ENCODE measurements at places on chromosomes 2 and 18.

DNA sequence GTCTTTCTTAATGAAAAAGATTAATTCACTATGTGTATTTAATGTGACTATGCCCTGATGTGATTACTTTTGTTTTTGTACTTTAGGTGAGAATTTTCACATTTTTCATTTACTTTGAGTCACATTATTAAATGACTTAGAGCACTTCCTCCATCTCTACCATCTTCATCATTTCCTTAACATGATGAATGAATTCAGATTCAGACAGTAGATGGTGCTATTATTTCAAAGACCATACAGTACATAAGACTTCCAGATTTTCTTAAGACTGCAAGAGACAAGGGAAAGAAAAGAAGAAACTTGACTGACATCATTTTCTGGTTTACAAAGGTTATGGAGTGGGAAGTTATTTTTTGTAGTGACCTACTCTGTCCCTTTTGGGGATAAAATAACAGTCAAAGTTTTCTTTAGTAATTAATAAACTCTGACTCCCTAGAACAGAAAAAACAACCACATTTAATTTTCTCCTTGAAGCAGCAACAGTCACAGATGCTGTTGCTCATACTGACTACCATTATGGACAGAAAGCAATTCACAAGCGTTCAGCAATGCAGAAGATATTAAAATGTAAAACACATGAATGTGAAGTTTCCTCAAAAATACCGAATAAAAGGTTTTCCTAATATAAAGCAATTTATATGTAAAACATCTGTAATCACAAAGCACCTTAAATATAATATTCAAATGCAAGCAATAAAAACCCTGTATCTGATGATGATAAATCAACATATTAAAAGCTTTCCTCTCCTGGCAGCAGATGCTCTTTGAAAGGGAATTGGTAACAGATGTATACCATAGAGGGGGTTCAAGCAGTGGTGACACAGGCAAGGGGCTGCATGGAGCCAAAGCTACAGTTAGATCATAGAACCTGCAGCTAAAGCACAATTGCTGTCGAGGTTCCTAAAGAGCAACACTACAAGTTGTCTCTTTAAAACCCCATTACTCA, 1010.9 kb upstream of the NXPH2 start:
- peak; percentile 51 for DNase-seq

- DNase-seq, result no peak
These were observed 1315.9 kb downstream of the DSC3 start for GRCh38 chr18:29726646-29727045.

DNA sequence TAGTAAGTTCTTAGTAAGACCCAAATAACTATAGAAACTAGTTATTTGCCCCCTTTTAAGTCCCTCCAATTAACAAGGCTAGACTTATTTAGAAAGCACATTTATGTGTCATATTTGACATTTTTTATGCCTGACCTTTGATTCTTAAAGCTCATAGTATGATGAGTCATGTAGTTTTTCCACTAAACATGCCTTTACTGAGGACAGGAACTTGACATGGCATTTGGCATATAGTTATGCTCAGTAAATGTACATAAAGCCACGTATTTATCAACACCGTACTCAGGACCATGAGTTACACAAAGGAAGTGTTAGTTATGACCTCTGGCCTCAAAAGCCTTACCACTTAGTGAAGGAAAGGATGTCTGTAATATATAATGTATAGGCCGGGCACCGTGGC, 78.9 kb downstream of the GNAL start:
- no peak for DNase-seq

DNA sequence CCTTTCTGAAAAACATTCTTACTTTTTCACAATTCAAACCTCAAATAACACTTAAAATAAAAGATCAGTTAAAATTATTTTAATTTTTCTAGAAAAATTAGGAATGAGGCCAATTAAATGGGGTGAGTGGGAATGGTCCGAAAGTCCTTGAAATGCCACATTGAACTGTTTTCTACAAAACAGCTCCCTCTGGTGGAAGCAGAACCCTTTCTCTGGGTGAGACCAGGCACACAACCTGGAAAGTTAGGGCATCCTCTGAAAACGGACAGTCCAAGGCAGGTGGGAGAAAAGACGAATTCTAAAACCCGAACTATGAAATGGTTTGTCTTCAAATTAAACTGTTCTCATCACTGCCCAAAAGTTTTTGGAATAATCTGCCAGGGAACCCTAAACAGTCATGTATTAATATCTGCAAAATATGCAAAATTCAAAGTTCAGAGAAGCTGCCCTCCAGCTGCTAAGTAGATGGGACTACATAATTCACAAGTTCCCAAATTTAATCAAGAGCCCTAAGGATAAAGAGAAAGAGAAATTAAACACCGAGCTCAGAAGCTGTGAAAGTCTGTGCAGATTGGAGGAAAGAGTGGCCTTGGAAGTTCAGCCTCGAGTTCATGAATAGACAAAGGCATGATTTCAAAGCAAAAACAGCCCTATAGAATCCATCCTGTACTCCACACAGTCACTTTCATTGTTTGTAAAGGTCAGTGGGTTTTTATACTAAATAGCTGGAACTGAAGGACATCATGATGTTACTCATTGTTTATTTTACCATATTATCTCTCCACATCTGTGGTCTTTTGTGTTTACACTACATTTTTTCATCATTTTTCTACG, 108.3 kb downstream of the PIEZO2 start:
- DNase-seq, result peak; percentile 56

- DNase-seq, result no peak
These were observed 179.6 kb downstream of the MGAT5 start for GRCh38 chr2:134433469-134433868.

DNA sequence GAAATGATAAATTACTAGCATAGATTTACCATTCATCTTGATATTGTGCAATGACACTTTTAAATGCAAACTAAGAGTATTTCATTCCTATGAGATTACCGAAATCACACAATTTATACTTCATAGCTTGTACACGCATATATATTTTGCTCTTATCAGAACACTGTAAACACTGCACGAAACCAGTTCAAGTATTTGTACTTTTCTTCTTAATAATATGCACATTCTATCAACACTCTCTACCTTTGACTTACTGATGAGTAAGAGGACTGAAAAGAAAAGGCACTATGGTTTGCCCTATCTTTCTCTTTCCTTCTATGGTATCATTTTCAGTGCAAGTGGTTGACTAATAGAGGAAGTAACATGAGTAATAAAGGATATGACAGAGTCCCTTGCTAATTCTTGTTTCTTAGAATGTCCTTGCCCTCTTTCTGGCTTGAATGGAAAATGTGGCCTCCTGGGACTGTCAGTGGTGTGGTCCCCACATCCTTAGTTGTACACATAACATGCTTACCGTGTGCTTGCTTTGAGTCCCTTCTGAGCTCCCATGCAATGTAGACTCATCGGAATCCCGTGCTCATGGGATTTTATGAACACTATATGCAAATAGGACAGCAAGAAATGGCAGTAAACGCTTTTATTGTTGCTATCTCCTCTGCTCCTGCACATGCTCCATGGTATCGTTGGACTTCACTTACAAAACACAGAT, 363.5 kb upstream of the TNP1 start:
- peak; percentile 93 for DNase-seq

GRCh38 chr18:77137851-77138250, 5.3 kb upstream of the MBP start:
- no peak for DNase-seq

GRCh38 chr2:164734196-164734595, 107.4 kb downstream of the COBLL1 start:
- DNase-seq, result no peak

DNA sequence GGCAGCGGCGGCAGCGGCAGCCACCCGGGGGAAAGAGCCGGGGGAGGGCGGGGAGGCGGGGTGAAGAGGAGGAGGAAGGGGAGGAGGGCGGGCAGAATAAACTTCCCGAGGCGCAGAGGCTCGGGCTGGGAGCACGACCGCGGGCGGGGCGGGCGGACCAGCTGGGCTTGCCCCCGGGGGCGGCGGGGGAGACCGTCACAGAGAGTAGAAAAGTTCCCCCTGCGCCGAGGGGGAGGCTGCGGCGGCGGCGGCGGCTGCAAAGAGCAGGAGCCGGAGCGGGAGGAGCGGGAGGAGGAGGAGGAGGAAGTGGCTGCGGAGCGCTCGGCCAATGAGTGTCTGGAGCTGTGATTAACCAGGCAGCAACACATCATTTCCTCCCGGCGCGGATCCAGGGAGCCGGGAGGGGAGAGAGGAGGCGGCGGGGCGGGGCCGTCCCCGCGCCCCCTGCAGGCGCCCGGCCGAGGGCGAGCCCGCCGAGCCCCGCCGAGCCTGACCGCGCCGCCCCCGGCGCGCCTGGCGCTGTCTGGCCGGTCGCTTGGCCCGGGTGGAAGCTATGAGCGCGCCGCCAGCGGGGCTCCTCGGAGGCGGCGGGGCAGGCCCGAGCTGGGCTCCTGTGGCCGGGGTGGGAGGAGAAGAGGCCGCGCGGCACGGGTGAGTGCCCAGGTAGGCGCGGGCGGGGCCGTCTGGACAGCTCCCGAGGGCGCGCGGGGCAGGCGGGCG, at the start of gene ACVR1:
Gene ACVR1, minus strand, starts transcription at position 265 of the 720 bp plus-strand sequence. CDS start 76,837 bp downstream, outside the sequence.
- DNase-seq, result peak; percentile 98

- no peak for DNase-seq
These were observed 584.7 kb upstream of the SETBP1 start for GRCh38 chr18:44096016-44096415.

GRCh38 chr2:146386096-146386495, 1458.7 kb upstream of the ACVR2A start:
- DNase-seq, result no peak

DNA sequence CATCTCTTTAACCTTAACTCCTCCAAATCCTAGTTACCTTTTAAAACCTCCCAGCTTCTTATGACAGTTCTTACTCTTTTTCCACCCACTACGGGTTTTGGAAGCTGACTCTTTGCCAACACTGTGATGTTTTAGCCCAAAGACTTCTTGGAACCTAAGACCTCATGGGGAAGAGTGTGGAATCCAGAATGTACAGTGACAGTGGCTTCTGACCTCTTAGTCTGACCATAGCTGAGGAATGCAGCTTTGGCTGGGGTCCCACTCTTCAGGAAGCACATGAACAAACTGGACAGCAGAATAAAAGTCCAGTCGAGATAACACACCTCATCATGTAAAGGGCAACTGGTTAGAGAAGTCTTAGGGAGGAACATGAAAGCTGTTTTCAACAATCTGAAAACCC, 161.1 kb upstream of the PKDCC start:
- DNase-seq, result no peak

DNA sequence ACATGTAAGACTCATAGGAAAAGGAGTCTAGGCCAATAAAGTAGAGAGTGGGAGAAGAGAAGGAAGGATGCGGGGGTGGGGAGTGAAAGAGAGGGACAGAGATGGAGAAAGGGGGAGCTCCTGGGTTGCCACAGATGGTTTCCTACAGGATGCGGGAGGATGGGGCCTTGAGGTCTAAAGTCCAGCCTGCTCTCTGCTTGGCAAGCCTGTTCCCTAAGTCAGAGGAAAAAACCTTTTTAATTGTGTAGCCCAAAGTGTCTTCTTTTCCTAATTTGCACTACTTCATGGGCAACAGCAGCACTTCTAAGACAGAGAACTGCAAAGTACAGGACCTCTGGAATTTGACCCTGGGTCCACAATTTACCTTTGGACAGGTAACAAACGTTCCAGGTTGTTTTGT, 1.4 kb upstream of the FAM110C start:
- no peak for DNase-seq

DNA sequence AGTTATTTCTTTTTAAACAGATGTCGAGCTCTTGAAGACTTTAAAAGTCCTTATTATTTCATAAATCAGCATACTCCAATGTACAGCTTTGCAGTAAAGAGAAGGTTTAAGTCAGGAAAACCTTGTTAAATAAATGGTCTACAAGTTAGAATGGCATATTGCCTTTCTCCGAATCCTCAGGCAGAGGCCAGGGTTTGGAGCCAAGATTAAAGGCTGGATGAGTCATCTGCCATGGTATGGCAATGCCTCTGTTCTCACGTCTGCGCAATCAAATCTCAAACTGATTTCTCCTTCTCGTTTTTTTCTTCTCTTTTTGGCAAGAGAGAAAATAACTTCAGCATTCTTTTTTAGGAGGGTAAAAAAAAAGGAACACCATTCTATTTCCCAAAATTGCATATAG, 5.6 kb upstream of the KCNJ3 start:
- no peak for DNase-seq

DNA sequence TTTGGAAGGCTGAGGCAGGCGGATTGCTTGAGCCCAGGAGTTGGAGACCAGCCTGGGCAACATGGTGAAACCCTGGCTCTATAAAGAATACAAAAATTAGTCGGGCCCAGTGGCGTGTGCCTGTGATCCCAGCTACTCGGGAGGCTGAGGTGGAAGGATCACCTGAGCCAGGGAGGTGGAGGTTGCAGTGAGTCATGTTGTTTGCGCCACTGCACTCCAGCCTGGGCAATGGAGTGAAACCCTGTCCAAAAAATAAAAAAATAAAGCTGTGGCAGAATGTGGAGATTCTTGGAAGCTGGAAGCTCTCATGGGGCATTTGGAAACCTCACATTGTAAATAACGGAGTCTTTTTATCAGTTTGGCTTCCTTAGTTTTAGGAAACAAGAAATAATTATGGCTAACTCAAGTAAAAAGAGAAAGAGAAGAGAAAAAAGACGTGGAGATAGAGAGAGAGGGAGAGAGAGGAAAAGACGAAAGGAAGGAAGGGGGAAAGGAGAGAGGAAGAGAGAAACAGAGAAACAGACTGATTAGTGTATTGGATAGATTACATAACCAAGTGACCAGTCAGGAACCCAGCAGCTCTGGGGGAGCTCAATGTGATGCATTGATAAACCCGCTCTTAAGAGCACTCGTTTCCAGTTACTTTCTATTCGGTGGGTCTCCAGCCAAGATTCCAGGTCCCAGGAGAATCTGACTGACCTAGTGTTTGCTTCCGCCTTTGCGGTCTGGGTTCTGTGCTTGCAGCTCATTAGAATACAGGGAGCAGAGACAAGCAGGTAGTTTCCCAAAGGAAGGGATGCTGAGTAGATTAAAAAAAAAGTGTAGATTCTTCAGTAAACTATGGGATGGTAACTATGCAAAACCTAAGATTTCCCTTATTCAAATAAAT, 1.1 kb upstream of the SPAST start:
- DNase-seq, result peak; percentile 41

GRCh38 chr2:150471813-150472510, 15.5 kb downstream of the RND3 start:
- peak; percentile 16 for DNase-seq

GRCh38 chr2:100197631-100198153, 55.3 kb upstream of the AFF3 start:
- peak; percentile 75 for DNase-seq

- DNase-seq, result no peak
These were observed 527.5 kb downstream of the GALR1 start for GRCh38 chr18:77777163-77777562.

DNA sequence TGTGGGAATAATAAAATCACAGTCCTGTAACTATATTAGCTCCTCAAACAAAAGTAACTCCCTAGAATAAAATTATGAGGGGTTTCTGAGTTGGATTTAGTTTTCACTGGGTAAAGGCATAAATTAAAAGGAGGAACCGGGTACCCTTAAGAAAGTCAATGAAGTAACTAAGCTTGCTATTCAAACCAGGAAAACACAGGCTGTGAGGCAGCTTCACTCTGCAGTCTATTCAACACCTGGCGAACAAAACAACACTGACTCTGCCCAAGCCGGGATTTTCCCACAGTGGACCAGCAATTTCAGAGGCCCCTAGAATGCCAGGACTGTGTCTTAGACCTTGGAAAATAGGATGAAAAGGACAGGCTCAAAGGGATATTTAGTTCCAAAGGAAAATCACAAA, 24.6 kb upstream of the CREB1 start:
- no peak for DNase-seq

All from astrocyte of the spinal cord (primary cell).